ENCODE measurements at places on chromosomes 5 and 9.

GRCh38 chr5:168892618-168893186 is 313.5 kb upstream of the PANK3 start:
- no peak for DNase-seq

DNA sequence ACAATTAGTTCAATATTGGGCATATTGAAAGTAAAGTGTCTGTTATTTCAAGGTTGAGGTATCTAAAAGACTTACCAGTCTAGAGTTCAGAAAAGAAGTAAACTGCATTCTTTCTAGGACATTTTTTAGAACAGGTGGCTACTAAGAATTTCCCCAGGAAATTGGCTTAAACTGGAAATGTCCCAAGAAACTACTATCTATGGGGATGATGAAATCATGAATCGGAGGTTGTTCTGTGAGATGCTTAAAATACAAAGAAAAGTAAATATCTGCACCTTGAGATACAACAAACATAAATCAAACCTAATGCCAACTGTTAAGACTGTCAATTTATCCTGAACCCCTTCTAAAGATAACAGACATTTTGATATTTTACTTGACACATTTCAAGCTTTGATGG is 226.5 kb upstream of the NREP start:
- no peak for DNase-seq

GRCh38 chr9:118711843-118712242 is 657.4 kb downstream of the BRINP1 start:
- DNase-seq: no peak

GRCh38 chr9:134407121-134407779 is 81.0 kb downstream of the RXRA start:
- peak; percentile 100 for DNase-seq

GRCh38 chr5:54272746-54273145 is 37.6 kb downstream of the ARL15 start:
- DNase-seq: no peak

- no peak for DNase-seq
Measured at GRCh38 chr9:112925058-112925641, 34.5 kb upstream of the SLC46A2 start.

DNA sequence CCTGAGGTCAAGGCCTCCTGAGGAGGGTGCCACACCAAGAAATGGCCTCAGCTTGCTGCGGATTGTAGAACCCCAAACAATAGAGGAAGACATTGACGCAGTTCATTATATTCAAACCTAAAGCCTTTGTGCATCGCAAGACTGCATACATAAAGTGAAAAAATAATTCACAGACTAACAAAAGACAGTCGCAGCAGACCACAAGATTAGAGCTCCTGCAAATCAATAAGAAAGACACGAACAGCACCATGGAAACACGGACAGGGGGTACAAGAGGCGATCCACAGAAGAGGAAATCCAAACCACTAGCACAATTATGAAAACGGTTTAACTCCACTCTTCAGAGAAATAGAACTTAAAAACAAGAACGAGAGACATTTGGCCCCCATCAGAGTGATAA is 10.0 kb upstream of the TCOF1 start:
- no peak for DNase-seq

GRCh38 chr5:175211956-175212756 is 231.8 kb downstream of the DRD1 start:
- DNase-seq: no peak

- DNase-seq: no peak
Measured at GRCh38 chr9:136010615-136011361, 49.6 kb upstream of the UBAC1 start.

GRCh38 chr5:89043676-89044075 is 160.7 kb upstream of the MEF2C start:
- no peak for DNase-seq

DNA sequence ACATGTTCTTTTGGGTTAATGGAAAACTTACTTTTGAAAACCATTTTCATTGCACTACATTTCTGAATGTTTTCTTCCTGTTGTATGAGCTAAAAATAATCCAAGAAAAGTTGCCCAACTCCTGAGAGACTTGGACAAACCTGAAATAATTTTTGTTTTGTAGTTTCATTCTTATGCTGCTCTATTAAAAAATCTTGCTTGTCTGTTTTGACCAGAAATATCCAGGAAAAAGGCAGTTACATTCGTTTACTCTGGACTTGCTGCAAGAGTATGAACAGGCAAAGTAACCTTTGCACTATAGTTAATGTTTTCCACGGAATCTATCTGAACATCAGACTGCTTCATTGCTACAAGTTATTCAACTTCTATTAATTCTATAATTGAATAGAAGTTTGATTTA is 200.1 kb upstream of the DAB2 start:
- no peak for DNase-seq

- DNase-seq: no peak
Measured at GRCh38 chr5:176664479-176664878, 17.2 kb downstream of the TSPAN17 start.

DNA sequence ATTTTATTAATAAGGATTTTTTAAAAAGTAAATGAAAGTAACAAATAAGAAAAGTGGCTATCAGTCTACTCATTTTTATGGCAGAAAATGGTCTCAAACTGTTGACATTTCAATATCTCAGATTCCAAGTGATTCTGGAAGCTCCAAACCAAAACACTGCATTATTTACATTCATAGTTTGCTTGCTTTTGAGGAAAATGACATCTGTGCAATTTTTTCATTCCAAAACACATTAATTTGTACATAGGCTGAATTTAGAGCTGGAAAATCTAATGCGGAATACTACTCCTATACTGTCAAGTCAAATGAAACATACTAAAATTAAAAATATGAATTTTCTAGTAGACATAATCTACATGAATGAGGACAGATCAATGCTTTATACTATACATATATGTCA is 1047.6 kb downstream of the CDH9 start:
- DNase-seq: no peak

DNA sequence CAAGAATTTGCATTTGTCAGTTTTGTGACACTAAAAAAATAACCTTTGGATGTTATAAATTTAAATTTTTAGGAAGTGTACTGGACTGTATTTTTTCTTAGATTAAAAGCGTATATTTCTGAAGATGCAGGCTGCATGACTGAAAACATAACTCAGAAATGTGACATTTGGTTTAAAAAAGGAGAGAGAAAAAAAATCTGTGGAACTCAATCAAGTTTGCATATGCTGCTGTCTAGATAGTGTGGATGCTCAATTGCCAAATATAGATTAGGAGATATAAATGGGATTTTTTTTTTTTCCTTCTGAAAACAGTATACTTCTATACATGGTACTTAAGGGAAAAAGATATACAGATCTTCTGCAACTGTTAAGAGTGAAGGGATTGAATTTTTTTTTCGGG is 402.3 kb downstream of the TAF11L14 start:
- no peak for DNase-seq

DNA sequence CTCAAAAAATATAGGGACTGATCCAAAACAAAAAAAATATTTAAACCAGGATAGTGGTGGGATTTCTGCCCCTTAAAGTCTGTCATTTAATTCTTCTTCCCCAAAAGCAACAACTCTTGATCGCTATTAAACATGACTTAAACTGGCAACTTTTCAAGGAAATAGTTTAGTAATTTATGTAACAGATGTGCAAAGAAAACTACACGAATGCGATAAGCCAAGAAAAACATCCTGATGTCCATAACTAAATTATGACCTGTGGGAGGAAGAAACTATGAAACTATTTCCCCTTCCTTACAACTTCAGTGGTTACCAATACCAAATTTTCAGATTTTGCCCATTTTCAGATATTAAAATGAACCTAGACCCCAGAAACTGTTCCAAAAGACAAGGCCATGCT is 31.5 kb downstream of the CLINT1 start:
- no peak for DNase-seq

DNA sequence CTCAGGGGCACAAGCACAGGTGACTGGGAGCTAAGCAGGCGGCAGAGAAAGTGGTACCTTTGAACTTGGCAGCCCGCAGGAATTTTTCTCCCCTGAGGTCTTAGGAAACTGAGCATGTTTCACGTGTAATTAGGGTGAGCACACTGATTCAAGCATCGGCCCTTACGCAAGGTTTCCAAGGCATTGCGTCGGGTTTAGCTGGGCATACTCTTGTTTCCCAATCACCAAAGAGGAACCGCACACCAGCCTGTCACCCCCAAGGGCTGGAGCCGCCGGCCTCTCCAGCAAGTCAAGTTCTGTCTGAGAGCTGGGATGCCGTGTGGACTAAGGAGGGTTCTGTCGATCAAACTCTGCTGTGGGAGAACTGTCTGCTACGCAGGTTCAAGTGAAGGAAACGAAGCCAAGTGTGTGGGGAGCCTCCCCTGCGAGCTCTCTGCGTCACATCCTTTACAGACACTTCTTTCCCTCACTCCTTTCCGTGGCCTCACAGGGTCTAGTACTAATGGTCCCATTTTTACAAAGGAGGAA is 53.0 kb downstream of the ERGIC1 start:
- DNase-seq: no peak

DNA sequence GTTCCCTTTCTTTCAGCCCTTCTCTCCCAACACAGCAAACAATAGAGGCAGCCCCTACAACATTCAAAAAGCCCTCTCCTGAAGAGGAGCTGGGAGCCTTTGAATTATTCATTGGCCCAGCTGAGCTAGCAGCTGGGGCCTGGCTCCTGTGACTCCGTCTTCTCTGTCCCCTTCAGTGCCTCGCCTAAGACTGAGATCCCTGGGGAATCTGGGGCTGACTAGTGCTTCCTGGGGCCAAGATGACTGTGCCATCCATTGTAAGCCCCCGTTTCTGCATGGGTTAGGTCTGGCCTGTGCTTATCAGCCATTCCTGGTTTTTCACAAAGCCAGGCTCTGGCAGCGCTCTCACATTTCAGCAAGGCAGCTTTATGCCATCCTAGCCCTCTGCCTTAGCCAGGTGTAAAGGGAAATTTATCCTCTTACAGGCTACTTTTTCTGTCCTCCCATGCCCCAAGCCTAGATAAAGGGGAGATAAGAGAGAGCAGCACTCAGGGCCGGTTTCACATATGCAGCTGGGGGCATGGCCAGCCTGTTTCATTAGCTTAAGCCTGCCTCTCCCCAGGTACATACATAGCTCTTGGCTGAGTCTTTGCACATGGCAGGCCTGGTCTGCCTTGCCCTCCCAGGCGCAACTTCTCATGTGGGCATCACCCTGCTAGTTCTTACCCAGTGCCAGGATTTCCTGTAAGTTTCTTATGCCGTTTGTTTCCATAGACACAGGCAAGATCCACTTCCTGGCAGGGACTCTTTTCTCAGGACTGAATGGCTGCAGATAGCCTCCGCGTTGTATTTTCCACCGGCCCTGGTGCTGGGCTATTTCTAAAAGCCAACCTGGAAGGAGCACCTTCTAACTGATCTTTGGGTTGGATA is 15.8 kb downstream of the PTPA start:
- DNase-seq: no peak

DNA sequence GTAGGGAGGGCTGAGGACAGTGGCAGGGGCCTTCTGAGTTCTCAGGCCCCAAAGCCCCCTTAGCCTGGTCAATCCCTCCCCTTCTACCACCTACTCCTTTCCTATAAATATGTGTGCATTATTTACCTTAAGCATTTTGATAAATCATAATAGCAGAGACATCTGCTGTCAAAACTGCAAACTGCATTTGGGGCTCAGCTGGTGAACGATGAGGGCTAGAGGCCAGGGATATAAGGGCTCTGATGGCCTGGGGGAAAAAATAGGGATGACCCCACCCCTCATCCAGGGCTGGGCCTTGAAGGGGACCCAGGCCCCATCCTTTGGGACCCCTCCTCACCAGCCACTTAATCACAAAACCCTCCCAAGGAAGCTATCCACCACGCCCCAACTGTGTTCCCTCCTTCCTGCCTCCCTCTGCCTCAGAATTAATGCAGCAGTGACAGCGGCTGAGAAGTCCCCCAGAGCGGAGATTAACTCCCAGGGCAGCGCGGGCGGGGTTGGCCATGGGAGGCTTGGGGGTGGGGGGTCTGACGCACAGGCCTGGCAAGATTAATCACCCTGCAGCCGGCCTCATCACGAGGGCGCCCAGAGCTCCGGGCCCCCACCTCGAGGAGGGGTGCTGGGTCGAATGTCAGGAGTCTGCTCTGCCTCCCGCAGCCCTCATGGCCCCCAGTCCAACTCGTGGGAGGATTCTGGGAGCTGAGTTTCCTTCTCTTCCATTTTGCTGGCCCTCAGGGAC is 42.1 kb downstream of the CXXC5 start:
- DNase-seq: no peak

DNA sequence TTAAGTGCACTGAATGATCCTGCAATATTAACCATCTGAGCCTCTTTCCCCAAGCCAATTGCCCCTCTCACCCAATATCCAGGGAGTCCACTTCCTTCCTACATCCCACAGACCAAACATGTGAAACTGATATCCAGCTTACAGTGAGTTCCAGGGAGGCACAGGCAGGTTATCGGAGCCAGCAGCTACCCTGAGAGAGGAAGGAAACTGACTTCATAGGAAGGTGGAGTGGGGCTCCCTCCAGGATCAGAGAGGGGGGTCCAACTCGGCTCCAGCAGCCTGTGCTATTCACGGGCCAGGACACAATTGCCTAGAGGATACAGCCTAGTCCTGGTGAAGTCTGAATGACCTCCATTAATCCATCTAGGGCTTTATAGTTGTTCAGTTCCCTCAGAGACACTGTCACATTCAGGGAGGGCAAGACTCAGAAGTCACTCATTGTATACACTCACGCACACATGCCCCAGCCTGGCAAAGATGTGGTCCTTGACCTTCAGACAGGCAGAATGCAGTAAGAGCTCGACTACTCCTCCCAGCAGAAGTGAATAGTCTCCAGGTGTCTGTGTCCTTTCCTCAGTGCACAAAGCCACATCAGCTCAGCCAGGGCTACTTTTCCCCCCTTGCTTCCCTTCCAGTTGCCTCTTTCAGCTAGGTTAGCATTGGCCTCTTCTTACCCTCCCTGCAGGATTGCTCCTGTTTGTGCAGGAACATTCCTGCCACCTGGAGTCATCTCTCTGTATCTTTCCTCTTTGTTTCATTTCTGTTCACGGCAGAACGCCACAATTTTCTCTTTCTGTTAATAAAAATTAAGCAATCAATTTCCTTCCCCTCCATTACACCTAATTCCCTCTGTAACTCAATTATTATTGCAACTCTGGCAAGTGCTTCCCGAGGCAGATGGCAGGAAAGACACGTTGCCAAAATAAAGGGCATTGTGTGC is 501.7 kb downstream of the ARHGEF28 start:
- no peak for DNase-seq

- no peak for DNase-seq
Measured at GRCh38 chr5:160903551-160903950, 51.5 kb upstream of the ATP10B start.

- DNase-seq: peak; percentile 28
Measured at GRCh38 chr5:31531543-31531887, 378 bp downstream of the DROSHA start.

- DNase-seq: no peak
Measured at GRCh38 chr9:116897201-116897600, 210.1 kb downstream of the TRIM32 start.

- DNase-seq: no peak
Measured at GRCh38 chr9:136546697-136547501, 1.1 kb upstream of the NOTCH1 start.

- peak; percentile 98 for DNase-seq
Measured at GRCh38 chr5:139787568-139788293, 7.9 kb upstream of the PSD2 start.

- DNase-seq: no peak
Measured at GRCh38 chr5:160427607-160428006, 6.0 kb downstream of the PTTG1 start.
